Stimulated activated CD8-positive, alpha-beta memory T cell treated with anti-CD3 and anti-CD28 coated beads, Interleukin-7, amount 100 ng/mL, for 1 hour (primary cell): ENCODE measurements at places on chromosomes 2 and 18.

GRCh38 chr2:12287220-12287751 lies 429.4 kb upstream of the TRIB2 start:
- DNase-seq, result no peak

DNA sequence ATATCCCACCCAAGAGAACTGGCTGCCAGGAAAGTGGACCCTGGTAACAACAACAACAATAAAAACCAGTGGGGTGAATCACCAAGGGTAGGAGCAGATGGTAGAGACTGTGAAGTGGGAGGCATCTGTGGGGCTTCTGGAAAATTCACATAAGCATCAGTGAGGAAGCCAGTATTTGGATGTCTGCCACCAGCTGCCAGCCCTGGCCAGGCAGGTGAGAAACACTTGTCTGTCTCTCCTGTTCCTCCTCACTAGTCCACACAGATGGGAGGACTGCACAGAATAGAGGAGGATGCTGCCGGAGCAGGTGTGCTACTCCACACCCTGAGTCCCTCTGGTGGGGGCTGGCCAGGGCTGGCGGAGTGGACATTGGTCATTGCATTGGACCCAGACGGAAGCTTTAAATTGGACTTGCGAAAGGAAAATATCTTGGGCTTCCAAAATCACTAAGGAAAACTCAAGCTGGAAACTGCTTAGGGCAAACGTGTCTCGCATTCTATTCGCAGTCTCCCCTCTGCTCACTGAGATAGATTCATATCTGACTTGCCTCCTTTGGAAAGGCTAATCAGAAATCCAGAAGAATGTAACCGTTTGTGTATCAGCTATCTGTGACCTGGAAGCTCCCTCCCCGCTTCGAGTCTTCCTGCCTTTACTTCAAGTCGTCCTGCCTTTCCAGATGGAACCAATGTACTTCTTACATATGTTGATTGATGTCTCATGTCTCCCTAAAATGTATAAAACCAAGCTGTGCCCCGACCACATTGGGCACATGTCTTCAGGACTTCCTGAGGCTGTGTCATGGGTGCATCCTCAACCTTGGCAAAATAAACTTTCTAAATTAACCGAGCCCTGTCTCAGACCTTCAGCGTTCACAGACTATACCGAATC lies 69.1 kb downstream of the NAB1 start:
- no peak for DNase-seq

DNA sequence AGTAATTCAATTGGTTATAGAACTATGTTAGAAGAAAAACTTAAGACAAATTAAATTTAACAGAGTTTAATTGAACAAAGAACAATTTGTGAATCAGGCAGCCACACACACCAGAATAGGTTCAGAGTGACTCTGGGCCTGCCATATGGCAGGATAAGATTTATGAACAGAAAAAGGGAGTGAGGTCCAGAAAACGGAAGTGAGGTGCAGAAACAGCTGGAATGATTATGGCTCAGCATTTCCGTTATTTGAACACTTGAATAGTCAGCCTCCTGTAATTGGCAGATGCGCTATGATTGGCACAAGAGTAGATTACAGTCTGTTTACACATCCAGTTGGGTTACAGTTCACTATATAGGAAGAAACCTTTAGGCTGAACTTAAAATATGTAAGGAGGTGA lies 99.0 kb downstream of the MBD2 start:
- no peak for DNase-seq

DNA sequence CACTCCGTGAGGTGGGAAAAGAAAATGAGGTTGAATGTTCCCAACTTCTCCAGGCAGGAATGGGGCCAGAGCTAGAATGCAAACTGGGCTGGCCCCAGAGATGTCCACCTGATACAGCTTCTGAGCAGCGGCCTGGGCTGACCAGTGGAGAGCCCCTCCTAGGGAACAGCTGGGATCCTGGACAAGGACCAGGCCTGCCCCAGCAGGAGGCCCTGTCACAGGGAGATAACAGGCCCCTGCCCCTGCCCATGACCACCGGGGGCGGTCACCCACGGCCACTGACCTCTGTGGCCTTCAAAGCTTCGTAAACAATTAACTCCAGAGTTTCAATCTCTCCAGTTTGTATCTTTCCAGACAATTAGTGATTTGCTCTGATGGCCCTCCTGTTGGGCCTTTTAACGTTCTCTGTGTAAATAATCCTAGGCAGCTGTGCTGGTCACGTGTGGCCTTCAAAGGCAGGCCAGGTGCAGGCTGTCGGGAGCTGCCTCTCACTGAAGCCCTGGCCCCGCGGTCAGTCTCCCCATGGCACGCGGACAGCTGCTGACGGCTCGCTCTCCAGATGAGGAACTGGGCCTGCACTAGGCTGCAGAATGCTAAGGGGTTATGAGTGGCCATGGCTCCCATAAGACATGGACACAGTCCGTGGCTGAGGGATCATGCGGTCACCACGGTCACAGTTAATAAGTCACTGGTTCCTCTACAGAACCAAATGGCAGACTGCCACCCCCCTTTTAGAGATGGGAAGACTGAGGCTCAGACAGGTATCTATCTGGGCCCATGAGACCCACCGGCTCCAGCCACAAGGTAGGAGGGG lies 9.2 kb downstream of the HS6ST1 start:
- no peak for DNase-seq

DNA sequence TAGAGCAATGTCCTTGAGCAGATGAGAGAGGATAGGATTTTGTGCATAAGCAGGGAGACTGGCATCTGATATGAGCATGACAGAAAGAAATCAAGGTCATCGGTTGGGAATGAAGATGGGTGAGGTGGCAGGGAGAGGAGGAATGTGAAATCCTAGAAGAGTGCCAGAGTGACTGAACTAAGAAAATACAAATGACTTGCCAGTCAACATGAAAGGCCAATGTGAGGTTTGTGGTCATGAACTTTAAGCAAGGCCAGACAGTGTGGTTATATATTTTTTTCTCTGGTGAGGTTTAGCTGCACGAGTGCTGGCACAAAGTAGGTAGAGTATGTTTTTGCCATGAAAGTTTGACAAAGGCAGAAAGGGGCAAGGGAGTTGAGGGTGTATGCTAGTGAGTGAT lies 21.2 kb downstream of the QPCT start:
- DNase-seq, result no peak

GRCh38 chr2:167198009-167198408 lies 309.7 kb downstream of the XIRP2 start:
- no peak for DNase-seq

GRCh38 chr2:9336576-9337314 lies 86.6 kb downstream of the ITGB1BP1 start:
- DNase-seq, result no peak
